H1 (cell line): ENCODE measurements at places on chromosomes 3 and 15. TPM values are rescaled to one million over a fixed set of nuclear protein-coding genes. Genes with fewer than 3 reads are reported as not detected.

DNA sequence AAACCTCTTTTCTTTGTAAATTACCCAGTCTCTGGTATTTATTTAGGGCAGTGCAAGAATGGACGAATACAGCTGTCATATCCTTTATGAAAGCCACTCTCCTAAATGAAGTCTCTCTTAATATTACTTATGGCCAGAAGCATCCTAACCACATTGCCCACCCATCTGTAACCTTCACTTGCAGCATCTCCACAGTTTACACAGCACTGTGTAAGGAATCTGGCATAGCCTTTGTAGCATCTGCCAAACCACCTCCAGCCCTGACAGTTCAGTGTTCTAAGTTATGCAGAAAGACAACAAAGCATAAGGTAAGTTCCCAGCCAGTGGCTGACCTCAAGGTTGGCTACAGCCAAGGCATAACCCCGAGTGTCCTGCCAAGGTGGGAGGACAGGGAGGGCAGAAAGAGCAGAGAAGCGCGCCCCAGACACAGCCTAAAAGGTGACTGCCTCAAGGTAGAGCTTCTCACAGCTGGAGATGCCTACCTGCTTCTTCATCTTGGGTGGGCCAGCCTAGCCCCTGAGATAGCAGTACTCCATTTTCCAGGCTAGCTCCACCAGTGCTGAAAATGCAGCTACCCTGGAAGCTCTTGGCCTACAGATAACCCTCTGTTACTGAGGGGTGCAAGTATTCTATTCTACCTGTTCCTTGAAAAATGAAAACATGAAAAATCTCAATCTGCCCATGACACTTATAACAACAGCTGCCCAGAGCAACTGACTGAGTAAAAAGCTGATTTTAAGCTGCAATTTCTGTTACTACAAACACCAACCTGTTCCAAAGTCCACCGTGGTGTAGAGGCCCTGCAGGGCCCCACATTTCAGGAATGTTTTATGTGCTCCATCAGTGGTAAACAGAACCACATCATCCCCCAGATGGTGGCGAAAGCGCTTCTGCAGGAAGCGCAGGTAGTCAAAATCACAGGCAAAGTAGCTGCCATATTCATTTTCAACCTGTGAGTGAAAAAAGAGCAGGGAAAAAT, 39.3 kb downstream of the GLB1 start:
- no peak for DNase-seq

DNA sequence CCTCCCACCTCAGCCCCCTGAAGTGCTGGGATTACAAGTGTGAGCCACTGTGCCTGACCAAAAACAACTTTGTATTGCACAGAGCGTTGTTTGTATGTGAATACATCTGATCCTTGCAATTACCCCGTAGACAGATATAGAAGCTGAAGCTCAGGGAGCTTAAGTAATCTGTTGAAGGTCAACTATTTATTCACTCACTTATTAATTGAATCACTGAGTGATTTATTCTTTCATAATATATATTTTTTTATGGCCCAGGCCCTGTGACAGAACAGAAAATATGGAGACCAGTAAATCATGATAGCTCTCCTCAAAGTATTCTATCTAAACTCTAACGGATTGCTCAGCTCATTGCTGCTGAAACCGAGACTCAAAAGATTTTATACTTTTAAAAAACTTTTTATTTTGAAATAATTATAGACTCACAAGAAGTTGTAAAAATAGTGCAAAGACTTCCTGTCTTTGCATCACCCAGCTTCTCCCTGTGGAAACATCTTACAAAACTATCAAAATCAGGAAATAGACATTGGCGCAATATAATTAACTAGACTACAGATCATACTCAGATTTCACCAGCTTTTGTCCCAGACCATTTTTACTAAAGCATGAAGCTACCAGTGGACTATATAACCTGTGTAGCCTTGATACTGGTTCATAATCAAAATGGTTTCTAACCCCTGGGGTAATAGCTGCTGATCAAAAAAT, 466.1 kb downstream of the PDCD6IP start:
- DNase-seq: no peak

GRCh38 chr15:35698331-35698730, 152.4 kb upstream of the DPH6 start:
- DNase-seq: no peak

- no peak for DNase-seq
Observed at GRCh38 chr15:23424111-23424904, 22.7 kb downstream of the GOLGA6L2 start.

SLC15A2 gene
- total RNA-seq: 1.8 and 2.0 TPM in 2 replicates

THAP10 gene
- total RNA-seq: 3.4 and 4.5 TPM in 2 replicates

DNA sequence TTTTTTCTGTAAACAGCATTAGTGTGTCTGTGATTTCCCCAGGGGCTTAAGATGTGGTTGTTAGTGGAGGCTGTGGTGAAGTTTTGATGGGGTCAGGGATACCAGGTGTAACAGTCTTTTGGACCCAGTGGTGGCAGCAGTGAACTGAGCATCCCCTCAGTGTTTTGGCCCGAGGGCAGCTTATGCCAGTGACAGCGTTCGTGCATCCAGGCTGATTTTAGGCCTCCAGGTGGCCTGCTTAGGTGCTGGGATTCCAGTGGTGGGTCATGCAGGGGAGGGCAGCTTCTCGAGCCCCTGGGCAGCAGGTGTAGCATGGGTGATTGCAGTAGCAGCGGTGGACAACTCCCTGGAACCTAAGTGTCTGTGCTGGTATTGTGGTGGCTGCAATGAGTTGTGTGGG, 29.2 kb downstream of the STT3B start:
- DNase-seq: no peak
